ENCODE measurements at places on chromosomes 7 and 10.

DNA sequence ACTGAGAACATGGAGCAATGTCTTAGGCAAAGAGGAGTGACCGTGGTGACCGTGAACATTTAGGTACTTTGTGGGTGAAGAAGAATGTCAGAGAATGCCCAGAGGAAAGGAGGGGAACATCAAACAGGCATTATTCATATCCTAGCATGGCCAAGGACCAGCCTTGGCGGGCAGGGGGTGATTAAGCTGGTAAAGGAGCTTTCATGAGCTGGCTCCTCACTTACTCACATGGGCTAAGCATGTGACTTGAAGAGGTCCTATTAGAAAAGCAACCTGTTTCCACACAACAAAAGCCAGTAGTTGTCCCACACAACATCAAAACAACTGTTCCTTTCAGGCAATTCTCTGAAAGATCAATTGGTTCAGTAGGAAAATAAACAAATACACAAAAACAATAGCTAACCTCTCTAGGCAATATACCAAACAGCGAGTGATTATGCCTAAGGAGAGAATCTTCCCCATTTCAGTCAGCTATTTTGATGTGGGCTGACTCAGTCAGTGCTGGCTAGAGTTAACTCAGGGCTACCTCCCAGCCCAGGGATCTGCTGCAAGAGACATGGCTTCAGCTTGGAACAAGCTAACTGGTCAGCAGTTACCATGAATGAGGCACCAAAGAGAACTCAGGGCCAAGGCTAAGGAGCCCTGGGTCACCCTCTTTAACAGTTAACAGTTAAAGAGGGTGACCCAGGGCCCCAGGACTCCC, 283.5 kb downstream of the ARHGAP12 start:
- DNase-seq, result no peak

DNA sequence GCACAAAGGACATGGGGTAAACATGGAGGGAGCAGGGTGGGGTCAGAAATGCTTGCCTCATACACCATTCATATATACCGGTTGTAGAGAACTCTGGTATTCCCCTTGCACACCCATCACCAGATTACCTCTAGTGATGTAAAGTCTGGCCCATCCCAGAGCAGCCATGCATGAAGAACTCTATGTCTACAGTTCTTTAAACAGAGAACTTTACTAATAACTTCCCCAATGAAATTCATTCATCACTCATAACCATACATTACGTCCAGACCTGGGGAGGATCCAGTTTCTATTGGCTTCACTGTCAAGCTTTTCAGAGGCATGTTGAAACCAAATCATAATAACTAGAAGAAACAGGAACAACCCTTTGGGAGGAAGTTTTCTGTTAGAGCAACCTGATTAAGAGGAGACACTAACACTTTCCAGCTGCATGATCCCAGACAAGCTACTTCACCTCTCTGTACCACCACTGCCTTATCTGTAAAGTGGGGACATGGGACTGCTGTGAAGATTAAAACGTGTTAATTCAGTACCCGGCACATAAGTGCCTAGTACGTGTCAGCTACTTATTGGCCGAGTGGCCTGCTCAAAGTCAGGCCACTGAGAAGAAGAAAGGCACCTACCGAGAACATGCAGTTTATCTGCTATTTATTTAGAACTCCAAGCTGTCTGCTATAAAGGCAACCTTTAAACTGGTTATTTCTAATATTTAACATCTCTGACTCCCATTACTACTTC, 59.7 kb downstream of the IGF2BP3 start:
- no peak for DNase-seq

DNA sequence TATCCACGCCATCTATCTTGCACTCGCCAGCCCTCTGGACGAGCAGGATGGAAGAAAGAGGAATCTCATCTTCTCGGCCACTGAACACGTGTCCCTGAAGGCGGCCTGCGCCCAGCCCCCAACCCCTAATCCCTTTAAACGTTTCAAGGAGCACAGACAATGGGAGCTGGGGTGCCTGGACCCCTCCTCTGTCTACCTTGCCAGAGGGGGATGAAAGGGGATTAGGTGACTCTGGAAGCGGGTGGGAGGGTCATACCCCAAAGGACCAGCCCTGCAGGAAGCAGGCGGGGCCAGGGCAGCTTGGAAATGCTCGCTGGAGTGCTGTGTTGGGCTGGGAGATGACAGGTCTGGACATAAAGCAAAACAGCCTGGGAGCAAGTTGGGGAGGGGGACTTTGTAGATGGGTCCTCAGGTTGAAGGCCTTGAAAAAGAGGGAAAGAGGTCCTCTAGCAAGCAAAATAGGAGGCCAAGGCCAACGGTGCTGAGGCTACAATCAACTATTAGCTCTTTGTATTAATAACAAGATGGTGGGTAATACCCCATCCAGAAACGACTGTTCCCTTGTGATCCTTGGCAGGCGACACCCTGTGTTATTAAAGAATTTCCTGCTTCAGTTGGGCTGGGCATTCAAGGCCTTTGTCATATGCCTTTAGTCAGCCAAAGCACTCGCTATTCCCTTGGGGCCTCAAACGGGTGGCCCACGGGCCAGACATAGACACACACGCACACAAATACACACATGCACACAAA, 126.5 kb upstream of the UNC5B start:
- no peak for DNase-seq

- DNase-seq, result no peak
These were observed 295.4 kb downstream of the GRID1 start for GRCh38 chr10:86071145-86071544.

DNA sequence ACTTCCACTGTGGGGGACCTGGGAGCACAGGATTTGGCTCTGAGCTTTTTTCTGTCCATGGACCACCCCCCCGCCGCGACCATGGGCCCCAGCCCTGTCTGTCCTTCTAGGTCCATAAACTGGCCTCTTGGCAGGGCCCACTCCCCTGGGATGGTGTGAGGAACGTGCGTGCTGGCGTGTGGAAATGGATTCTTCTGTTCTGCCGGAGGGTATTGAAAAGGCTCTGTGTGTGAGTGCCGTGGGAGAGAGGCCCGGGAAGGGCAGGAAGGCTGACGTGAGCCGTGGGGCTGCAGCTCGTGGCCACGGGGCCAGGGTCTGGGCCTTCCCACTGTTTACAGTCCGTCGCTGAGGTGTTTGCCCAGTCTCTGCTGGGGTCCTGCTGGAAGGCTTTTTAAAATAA, 123.7 kb downstream of the GRK5 start:
- no peak for DNase-seq

DNA sequence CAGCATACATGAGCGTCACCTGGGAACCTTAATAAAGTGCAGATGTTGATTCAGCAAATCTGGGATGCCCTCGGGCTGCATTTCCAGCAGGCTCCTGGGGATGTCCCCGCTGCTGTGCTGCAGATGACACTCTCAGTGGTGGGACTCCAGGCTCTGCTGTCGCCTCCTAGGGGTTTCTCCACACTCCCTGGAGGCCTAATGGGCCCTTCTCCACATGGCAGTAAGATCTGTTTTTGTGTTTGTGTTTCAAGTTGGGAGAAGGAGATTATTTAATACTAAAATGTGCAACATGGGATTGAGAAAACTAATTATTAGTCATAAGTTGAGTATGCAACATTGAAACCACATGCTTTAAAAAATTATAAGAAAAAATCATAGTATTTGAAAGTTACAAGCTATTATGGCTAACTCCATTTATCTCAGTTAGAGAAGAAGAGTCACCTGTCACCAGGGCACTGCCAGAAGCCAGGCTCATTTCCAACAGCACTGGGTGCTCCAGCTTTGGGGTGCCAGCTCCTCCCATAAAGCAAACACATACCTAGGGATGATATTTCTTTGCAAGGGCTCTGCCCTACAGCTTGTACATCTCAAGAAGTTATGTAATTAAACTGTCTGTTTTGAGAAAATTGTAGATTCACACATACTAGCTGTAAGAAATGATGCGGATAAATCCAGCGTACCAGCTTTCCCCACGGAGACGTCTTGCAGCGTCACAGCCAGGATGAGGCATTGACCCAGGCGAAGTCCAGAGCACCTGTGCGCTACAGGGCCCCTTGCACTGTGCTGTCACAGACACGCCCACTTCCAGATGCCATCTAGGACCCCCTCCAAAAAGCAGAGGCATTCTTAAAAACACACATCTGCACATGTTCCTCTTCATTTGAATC, 106.4 kb downstream of the EGFR start:
- no peak for DNase-seq

DNA sequence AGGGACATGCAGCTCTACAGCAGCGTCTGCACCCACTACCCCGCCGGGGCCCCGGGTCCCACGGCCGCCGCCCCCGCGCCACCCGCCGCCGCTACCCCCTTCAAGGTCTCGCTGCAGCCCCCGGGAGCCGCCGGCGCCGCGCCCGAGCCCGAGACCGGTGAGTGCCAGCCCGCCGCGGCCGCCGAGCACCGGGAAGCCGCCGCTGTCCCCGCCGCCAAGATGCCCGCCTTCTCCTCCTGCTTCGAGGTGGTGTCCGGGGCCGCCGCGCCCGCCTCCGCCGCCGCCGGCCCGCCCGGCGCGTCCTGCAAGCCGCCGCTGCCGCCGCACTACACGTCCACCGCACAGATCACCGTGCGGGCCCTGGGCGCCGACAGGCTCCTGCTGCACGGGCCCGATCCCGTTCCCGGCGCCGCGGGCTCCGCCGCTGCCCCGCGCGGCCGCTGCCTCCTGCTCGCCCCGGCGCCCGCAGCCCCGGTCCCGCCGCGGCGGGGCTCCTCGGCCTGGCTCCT, 631 bp downstream of the OTUD1 start:
- no peak for DNase-seq

DNA sequence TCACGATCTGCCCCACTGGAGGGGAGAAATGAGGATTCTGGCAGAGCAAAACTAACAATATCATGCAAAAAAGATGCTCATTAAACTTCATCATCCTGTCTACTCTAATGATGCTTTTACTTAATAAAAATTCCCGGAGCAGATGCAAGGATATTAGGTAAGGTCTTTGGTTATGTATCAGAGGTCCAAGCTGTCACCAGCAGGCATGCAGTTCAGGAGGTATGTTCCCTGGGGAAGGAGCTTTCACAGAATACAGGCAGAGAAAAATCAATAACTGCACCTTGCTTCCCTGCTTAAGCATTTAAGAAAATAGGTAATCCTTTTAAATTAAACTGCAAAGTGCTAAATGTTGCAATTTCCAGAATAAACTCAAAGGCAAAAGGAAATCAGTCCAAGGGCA, 81.6 kb upstream of the C1QL3 start:
- DNase-seq, result no peak

GRCh38 chr10:15881542-15881941, 21.2 kb upstream of the MINDY3 start:
- no peak for DNase-seq

Data from thoracic aorta (tissue), 2 donors.